ENCODE measurements at places on chromosomes 11 and 22.

DNA sequence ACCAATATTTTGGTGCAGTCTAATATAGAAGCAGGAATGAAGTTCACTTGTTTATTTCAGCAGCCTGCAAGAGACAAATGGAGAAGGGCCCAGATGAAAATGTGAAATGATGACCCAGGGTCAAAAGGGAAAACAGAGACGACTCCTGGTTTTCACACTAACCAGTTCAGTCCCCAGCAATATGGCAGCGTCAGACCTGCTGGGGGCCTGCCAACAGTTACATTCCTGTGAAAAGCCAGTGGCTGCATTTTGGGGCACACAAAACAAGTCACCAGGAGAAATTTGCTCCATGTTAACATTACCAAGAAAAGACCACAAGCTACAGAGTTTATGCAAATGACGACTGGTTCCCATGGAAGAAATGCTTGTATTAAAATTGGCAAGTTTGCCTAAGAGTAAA lies 80.2 kb downstream of the CCDC34 start:
- DNase-seq, result no peak

DNA sequence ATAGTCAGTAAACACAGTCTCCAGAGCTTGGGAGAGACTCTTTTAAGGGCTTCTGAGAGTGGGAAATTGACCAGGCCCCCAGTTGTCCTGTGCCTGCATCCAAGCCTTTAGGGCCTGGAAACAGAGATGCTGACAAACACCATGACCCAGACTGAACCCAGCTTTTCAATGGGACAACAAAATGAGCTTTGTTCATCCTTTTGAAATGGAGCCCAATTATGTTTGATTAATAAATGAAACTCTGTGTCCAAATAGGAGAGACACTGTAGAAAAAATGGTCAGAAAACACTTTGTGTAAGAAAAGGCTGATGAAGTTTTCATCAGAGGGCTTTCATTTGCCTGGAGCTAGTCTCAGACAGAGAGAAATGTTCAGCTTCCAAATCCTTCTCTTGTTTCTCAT lies 146.0 kb downstream of the RRAS2 start:
- no peak for DNase-seq

GRCh38 chr22:43485502-43486089 lies 73.8 kb downstream of the MPPED1 start:
- no peak for DNase-seq

DNA sequence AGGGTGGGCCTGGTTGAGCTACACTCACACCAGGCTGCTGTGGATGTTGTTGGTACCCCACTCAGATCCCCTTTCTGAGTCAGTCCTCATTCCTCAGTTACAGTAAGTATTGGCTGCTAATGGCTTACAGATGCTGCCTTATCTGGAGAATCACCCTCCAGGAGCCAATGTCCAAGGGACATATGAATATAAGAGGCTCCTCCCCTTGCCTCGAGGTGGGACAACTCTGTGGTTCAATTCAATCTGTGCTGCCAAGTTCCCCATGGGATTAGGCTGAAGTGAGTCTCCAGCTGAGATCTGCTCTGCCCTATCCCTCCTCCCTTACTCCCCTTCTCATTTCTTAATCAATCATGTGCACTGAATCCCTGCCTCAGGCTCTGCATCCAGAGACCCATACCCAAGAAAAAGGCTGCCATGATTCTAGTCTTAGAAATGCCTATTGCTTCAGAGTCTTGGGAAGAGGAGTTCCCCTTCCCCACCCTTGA lies 168.8 kb upstream of the SYT13 start:
- no peak for DNase-seq

GRCh38 chr11:102062106-102062505 lies 14.9 kb downstream of the CFAP300 start:
- no peak for DNase-seq

DNA sequence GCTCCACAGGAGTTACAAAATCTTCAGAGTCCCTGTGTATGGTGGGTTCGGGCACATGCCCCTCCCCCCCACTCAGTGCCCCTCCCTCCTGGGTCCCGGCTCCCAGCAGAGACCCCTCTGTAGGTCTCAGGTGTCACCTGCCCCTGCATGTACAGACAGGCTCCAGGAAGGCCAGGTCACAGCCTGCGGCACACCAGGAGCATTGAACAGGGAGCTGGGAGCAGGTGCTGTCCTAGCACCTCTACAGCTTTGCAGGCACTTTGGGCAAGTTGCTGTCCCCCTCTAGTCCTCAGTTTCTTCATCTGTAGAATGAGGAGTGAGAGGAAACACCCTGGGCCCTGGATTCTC lies 80.1 kb upstream of the RTL6 start:
- no peak for DNase-seq

- no peak for DNase-seq
These were observed 48.8 kb upstream of the TTLL12 start for GRCh38 chr22:43235445-43236409.

- no peak for DNase-seq
These were observed 124.3 kb upstream of the NTM start for GRCh38 chr11:131246156-131246555.

- no peak for DNase-seq
These were observed 12.2 kb upstream of the CYTH4 start for GRCh38 chr22:37269936-37270678.

- no peak for DNase-seq
These were observed 39.2 kb upstream of the ARHGAP42 start for GRCh38 chr11:100647861-100648260.

- DNase-seq, result no peak
These were observed 38.5 kb upstream of the GLYATL1 start for GRCh38 chr11:58900479-58901420.

All from activated T-helper 9 cell treated with anti-CD3 and anti-CD28 coated beads, Interleukin-2, amount 50 U/mL, for 16 hours (primary cell).